ENCODE measurements at places on chromosomes 6 and 20. TPM values are rescaled to one million over a fixed set of nuclear protein-coding genes. Genes with fewer than 3 reads are reported as not detected.
A peak's percentile ranks its signal among the peaks of the same experiment; 100 is the strongest.

Gene MRAP2
- total RNA-seq = 1.9 TPM

Gene AK9
- total RNA-seq = 11.2 TPM

Gene RTEL1
- total RNA-seq = 30.2 TPM

Gene FAM209B
- 0.32 TPM for total RNA-seq

Gene SPEF1
- total RNA-seq = 0.75 TPM

Gene CYP39A1
- 18.5 TPM for total RNA-seq

Gene APOM
- total RNA-seq = 2.2 TPM

Gene SAPCD1
- total RNA-seq = 2.7 TPM

Gene RNF114
- total RNA-seq = 78.8 TPM

Gene MEI4
- 0.17 TPM for total RNA-seq

GRCh38 chr6:90534337-90535025 lies 52.4 kb downstream of the MAP3K7 start:
- no peak for DNase-seq

DNA sequence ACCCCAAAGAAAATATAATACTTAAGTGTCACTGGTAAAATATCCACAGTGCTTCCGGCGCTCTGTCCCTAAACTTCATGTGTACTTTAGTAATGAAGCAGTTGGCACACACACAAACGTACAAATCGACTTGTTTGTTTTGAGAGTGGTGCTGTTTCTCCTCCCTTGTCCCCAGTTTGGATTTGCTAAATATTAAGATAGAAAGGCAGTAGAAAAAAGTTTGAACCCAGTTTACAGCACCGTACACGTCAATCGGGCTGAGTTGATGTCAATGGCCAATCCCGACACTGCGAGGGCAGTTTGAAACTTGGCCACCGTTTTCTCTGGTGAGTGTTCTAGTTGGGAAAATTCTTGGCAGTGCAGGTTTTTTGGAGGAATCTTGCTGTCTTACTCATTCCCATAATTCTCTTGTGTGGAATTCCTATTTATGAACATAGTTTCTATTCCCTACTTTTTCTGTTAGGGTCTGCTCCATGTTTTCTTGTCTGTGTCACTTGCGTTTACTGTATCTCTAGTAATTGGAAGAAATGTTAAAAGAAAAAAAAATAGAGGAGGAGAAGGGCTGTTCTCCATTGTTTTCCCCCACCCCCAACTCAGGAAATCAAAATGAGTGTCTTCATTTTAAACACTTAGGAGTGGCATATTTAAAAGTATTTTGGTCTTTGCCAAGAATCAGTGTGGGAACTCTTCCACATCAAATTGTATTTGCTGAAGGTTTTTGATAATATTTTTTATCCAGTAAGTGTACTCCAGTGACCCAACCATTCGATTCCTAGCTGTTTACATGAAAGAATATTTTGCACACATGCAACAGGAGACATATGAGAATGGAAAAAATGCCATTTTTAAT lies 72.3 kb downstream of the OR2B2 start:
- DNase-seq = peak; percentile 28

GRCh38 chr20:33578510-33578909 lies 83.6 kb upstream of the C20orf144 start:
- DNase-seq = no peak

GRCh38 chr6:56026455-56027180 lies 151.2 kb upstream of the BMP5 start:
- no peak for DNase-seq

DNA sequence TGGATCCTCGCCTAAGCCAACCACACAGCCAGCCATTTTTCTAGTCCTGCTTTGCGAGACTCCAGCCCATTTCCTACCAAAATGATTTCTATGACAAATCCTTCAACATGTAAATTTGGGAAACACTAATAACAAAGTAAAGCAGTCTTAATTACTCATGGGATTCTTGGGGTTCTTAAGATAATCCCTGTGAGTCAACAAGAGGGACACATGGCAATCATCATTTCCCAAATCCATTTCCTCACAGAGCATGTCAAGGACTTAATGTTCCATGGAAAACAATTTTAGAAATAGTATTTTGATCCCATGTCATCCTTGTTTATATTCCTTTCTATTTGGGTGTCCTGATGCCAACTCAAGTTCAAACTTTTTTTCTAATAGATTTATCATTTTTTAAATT lies 322.7 kb upstream of the NOX3 start:
- DNase-seq = no peak

- no peak for DNase-seq
Measured at GRCh38 chr6:100194535-100194934, 200.5 kb upstream of the MCHR2 start.

- peak; percentile 5 for DNase-seq
Measured at GRCh38 chr6:168126566-168127383, 47.8 kb upstream of the FRMD1 start.

DNA sequence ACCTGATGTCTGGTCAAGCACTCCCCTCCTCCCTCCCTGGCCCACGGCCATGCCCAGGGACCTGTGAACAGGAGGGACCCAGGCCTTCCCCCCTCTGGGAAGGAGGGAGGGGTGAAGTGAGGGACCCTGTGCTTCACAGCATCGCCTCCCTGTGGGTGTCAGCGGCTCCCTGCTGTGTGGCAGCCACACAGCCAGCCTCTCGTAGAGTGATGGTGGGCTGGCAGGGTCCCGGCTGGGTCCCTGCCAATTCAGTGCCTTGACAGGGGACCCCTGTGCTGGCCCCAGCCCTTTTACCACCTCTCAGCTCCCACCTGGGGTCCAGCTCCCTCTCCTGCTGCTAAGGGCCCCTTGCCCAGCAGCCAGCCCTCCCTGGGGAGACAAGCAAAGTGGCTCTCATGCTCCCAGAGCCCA lies 31.3 kb upstream of the GRM4 start:
- DNase-seq = no peak

GRCh38 chr20:15139522-15139921 lies 802.1 kb upstream of the FLRT3 start:
- DNase-seq = no peak

GRCh38 chr20:22717466-22717865 lies 133.1 kb upstream of the FOXA2 start:
- peak; percentile 23 for DNase-seq

GRCh38 chr6:72287801-72288200 lies 334.1 kb upstream of the KCNQ5 start:
- no peak for DNase-seq

- no peak for DNase-seq
Measured at GRCh38 chr6:90940812-90941481, 354.1 kb upstream of the MAP3K7 start.

GRCh38 chr6:97174471-97174870 lies 108.5 kb downstream of the MMS22L start:
- no peak for DNase-seq

GRCh38 chr6:110537208-110538123 lies 61.1 kb upstream of the SLC22A16 start:
- DNase-seq = peak; percentile 32

Measured in mucosa of gallbladder (tissue), 1 donor.